ENCODE measurements at places on chromosomes 5 and 9. TPM values are rescaled to one million over a fixed set of nuclear protein-coding genes. Genes with fewer than 3 reads are reported as not detected.

Gene TAL2
- total RNA-seq: not detected

DNA sequence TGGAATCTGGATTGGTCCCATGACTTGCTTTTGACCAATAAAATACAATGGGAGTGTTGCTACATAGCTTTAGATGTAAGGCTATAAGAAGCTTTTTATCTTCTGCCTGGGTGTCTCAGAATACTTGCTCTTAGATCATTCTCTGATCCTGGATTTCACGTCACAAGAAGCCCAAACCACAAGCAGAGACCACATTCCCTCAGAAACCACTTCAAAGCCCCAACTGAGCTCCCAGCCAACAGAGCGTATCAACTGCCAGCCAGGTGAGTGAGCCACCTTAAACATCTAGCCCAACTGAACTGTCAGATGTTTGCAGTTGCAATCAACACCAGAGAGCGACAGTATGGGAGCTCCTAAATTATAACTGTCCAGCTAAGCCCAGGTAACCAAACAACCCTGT lies 687.1 kb downstream of the TLE1 start:
- peak; percentile 63 for DNase-seq

DNA sequence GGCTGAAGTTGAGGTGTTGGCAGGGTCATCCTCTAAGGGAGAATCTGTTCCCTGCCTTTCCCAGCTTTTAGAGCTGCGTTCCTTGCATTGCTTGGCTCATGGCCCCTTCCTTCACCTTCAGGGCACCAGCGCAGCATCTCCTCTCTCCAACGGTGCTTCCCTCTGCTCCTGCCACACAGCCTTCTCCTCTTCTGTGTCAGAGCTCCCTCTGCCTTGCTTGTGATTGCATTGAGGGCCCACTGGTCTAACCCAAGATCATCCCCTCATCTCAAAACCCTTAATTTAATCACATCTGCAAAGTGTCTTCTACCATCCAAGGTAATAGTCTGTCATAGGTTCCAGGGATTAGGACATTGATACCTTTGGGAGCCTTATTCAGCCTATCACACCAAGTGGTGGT lies 205.7 kb upstream of the TBCA start:
- no peak for DNase-seq

- no peak for DNase-seq
Measured at GRCh38 chr9:73007966-73008672, 55.3 kb upstream of the ALDH1A1 start.

DNA sequence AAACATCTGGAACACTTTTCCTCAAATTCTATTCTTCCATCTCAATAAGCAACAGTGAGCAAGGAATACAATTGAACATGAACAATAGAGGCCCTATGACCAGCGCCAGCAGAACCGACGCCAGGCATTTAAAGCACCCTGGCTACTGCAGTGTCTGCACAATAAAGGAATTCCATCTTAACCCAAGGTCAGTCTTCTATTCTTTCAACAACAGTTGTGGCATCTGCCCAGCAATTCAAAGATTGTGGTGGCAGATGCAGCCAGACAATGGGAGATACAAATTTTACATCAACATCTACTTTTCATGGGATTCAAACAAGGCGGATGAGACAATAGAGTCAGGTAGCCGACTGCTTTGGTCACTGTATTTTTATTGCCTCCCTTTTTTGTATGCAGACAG lies 65.9 kb downstream of the ELL2 start:
- DNase-seq: no peak

DNA sequence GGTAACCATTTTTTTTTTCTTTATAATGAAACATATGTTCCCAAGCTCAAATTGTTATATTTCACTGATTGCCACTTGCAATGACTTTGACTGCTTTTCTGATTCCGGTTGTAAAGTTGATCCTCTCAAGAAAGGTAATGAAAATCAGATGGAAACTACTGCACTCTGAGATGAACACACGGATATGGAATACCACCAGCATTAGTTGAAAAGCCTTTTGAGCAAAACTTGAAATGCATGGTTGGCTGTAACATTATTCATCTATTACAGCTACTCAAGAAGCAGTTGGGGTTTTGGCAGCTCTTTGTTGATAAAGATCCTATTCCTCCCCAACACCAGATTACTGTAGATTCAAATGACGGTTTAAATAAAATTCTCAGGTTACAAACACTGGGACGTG lies 591.6 kb upstream of the DMAC1 start:
- no peak for DNase-seq
